GM06990 (cell line): ENCODE measurements at places on chromosomes 1 and 21.
A peak's percentile ranks its signal among the peaks of the same experiment; 100 is the strongest.

DNA sequence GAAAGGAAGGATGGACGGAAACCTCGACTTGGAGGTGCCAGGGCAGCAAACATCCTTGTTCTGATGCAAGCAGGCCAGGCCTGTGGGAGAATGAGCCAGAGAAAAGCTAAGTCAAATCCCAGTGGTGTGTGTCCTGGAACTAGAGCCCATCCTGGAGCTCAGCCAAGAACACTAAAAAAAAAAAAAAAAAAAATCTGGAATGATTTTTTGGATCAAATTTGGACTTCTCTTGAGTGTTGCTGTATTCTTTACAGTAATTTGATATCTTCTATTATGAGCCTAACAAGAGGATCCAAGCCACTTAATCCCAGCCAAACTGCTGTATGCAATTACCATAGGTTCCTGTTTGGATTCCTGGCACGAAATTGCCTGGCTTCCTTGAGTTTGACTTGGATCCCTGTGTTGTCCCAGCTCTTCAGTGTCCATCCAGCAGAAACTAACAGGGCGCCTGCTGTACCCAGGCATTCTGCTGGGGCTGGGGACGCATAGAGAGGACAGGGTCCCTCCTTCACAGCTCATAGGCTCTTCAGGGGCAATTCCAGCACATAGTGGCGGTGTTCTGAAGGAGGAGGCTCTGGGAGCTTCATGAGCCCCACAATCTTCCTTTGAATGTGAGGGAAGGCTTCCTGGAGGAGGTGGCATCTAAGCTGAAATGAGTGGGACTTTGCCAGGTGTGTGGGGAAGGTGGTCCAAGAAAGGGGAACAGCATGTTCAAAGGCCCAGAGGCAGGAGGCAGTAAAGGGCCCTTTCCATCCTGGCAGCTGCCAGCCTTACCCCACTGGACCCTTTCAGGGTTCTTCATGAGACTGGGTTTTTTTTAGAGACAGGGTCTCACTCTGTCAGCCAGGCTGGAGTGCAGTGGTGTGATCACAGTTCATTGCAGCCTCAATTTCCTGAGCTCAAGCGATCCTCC is 24.7 kb downstream of the EPHX1 start:
- no peak for DNase-seq

- no peak for DNase-seq
Observed at GRCh38 chr1:32971576-32971975, 7.0 kb upstream of the RNF19B start.

DNA sequence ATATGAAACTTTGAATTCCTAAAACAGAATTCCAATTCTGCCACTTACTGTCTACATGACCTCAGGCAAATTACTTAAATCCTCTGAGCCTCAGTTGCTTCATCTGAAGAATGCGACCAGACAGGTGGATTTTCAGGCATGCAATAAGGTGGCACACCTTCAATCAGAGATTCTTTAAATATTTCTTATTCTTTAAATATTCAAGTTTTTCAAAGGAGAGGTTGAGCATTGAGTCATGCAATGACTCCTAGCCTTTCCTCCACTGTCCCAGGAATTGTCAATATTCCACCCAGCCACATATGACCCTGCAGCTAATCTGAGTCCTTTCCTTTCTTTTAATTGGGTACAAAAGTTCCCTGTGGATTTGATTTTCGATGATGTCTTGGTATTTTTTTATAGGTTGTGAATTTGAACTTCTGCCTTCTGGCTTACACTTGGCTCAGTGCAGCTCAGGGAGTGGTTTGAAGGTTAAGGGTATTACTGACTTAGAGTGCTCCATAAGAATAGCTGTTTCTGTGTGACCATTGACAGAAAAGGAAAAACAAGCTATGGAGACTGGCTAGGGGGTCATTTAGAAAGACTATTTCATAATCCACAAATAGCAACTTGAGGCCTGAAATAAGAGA is 52.2 kb upstream of the PRDX6 start:
- DNase-seq = no peak

- DNase-seq = no peak
Observed at GRCh38 chr1:159949981-159950381, 4.1 kb downstream of the SLAMF9 start.

DNA sequence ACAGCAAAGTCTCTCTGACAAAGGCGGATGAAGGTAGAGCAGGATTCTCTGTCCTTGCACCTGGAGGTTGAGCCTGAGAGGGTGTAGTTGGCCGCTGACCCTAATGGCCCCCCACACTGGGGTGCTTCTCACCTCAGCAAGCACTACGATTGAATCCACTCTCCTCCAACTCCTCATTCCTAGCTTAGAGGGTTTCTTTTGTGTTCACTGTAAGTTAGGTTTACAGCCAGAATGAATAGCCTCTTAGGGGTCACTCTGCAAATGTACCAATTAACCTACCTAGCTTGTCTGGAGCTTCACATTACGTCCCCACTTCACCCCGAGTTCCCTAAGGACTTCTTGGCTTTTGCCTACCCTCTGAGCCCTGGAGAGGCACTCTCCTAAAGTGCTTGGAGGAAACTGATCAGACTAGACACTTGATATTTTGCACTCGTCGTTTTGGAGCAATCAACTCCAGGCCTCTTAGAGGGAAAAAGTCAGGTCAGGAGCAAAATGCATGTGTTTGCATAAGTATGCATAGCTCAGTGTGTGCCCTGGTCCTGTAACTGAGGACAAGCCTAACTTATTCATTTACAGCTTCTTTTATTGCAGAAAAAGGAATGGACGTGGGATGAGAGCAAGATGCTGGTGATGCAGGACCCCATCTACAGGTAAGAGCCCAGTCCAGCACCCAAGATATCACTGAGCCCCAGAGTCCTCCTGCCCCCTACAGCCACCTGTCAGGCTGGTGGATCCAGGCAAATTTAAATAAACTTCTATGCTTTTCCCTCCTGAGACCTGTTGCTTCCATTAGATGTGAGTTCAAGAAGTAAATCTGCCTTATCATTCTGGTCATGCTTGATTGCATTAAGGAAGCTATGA is 76.4 kb downstream of the SPATA46 start:
- DNase-seq = no peak

DNA sequence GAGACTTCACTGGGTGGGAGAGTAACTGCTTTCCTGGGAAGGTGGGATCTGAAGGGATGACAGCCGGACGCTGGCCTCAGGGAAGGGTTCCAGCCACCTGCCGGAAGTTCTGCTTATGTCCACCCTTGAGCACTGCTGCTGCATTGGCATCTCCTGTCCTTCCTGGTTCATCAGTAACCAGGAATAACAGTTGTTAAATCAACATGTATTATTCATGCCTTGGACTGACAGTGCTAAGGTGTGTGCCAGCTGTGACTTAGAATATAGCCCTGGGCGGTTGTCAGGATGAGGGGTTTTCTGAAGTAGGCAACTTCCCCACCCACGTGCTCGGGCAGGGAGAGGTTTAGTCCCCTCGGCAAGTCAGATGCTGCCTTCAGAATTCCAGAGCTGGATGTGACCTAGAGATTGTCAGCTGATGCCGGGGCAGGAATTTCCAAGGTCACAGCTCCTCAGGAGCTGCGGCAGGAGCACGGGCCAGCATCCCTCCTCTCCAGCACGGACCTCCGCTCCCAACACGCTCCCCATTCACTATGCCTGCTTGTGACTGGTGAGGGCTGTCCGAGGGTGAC is 17.9 kb downstream of the CLDN14 start:
- DNase-seq = no peak

GRCh38 chr1:242211254-242212022 is 212.5 kb upstream of the MAP1LC3C start:
- DNase-seq = no peak

DNA sequence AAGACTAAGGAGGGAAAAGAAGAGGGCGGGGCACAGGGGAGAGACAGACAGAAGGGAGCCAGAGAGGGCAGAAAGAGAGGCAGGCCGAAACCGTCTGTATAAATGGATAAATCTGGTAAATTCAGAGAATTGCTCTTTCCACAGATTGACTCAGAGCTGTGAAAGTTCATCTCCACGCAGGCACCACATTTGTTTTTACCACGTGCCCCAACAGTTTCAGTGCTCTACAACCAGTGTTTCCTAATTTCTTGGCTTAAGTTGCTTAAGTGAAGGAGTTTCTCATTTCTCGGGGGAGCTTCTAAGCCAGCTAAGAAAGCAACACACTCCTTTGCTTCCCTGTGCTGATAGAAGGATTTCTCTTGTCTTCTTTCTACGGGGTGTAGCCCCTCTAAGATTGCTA is 87.1 kb downstream of the ENAH start:
- no peak for DNase-seq

GRCh38 chr1:226761322-226761721 is 22.2 kb upstream of the ITPKB start:
- no peak for DNase-seq

DNA sequence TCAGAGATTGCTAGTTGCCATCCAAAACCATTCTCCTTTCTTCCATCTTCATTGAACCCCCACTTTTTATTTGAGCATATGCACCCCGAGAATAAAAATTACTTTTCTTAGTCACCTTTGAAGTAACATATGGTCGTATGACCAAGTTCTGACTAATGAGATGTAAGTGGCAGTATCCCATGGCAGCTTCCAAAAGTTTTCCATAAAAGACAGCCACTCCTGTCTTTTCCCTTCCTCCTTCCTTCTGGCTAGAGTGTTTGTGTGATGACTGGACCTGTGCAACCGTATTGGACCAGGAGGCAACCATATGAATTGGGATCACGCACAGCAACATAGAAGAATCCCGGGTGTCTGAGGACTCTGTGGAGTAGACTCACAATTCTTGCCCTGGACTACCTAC is 41.1 kb upstream of the CCSAP start:
- no peak for DNase-seq

DNA sequence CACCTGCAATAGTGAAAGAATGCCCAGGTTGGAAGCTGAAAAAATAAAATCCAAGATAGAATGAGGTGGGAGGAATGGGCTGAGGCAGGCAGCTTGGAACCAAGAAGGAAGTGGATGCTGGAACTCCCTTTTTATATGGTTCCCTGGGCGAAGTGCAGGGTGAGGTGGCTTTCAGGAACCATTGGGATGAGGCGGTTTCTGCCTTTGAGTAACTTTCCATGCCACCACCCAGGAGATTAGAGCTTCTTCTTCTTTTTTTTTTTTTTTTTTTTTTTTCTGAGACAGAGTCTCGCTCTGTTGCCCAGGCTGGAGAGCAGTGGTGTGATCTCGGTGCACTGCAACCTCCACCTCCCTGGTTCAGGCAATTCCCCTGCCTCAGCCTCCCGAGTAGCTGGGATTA is 17.8 kb upstream of the MRPS6 start:
- DNase-seq = no peak

- no peak for DNase-seq
Observed at GRCh38 chr1:93083979-93084378, 4.9 kb downstream of the MTF2 start.

DNA sequence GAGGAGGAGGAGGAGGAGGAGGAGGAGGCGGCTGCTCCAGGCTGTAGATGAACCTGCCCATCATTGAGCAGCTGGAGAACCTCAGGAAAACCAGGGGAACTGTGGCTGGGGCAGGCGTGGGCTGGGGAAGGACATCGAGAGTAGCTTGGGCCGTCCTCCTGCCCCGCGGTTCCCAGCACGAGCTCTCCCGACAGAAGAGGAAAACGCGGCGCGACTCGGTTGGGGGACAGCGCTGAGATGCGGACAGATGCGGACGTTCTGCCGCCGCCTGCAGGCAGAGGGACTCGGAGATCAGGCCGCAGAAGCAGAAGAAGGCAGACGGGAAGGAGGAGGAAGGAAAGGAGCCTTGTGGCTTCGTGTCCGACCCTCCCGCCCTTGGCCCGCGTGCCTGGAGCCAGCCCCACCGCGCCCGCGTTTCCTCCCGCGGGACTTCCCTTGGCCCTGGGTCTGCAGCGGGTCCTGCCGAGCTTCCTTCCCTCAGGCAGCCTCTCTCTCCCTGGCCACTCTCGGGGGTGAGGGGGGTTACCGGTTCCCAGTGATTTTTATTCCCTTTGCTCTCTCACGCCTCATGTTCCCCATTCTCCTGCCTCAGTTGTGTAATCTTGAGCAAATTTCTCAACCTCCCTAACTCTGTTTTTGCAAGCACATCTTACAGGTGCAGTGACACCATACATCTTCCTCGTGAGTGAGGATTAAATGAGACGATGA is 1.7 kb upstream of the TNFRSF9 start:
- DNase-seq = peak; percentile 35

DNA sequence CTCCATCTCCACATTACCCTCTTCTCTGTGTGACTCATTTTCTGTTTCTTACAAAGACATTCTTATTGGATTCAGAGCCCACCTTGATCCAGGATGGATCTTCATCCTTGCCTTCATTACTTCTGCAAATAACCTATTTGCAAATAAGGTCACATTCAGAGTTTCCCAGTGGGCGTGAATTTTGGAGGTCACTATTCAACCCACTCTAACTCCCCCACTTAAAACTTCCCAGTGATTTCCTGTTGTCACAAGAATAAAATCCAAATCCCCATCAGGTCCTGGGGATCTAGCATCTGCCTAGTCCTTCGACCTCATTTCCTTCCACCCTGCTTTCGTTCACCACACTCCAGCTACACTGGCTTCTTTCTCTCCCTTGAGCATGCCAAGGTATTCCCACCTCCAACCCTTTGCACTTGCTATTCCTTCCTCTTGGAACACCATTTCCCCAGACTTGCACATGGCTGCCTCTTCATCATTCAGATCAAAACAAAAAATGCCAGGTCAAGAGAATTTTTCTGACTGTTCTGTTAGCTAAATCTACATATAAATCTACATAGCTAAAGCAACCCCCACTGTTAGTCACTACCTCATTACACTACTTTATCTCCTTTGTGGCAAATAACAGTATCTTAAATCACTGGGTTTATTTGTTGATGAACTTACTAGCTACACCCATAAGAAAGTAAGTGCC is 187.2 kb downstream of the TOMM20 start:
- DNase-seq = no peak

GRCh38 chr1:214282630-214283242 is 1.8 kb downstream of the SMYD2 start:
- DNase-seq = no peak

DNA sequence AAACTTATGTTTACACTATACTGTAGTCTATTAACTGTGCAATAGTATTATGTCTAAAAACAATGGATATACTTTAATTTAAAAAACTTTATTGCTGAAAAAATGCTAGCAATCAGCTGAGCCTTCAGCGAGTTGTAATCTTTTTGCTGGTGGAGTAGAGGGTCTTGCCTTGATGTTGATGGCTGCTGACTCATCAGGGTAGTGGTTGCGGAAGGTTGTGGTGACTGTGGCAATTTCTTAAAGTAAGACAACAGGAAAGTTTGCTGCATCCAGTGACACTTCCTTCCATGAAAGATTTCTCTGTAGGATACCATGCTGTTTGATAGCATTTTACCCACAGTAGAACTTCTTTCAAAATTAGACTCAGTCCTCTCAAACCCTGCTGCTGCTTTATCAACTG is 234.7 kb upstream of the CSF3R start:
- no peak for DNase-seq

- DNase-seq = no peak
Observed at GRCh38 chr21:36563341-36563926, 83.5 kb upstream of the CLDN14 start.

GRCh38 chr1:26388791-26389445 is 16.4 kb upstream of the ZNF683 start:
- no peak for DNase-seq

- DNase-seq = no peak
Observed at GRCh38 chr21:15837645-15838044, 107.9 kb downstream of the USP25 start.

- no peak for DNase-seq
Observed at GRCh38 chr1:27380766-27381733, 2.1 kb downstream of the CD164L2 start.

- DNase-seq = no peak
Observed at GRCh38 chr1:227071895-227072587, 131.9 kb downstream of the COQ8A start.
